ENCODE measurements at places on chromosomes 11 and 22.

GRCh38 chr11:22466809-22467208, 128.6 kb downstream of the SLC17A6 start:
- DNase-seq: no peak

- no peak for DNase-seq
These were observed 44.7 kb upstream of the YPEL1 start for GRCh38 chr22:21780259-21780658.

GRCh38 chr11:45048870-45049691, 97.4 kb upstream of the PRDM11 start:
- no peak for DNase-seq

GRCh38 chr11:8091721-8092120, 10.7 kb downstream of the TUB start:
- no peak for DNase-seq

DNA sequence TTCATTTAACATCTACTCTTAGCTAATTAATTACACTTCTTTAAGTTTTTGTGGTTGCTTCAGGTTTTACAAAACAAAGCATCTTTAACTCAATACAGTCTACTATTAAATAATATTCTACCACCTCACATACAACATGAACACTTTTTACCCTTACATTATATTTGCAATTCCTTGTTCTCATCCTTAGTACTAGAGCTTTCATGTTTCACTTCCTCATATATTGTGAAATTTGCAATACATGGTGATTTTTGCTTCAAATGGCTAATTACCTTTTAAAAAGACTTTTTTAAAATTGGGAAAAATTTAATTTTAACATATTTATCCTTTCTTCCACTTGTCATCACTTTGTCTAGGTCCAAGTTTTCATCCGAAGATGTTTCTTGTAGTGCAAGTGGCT, 37.5 kb downstream of the RSF1 start:
- DNase-seq: no peak

- no peak for DNase-seq
These were observed 42.5 kb downstream of the MCM5 start for GRCh38 chr22:35442471-35442870.

DNA sequence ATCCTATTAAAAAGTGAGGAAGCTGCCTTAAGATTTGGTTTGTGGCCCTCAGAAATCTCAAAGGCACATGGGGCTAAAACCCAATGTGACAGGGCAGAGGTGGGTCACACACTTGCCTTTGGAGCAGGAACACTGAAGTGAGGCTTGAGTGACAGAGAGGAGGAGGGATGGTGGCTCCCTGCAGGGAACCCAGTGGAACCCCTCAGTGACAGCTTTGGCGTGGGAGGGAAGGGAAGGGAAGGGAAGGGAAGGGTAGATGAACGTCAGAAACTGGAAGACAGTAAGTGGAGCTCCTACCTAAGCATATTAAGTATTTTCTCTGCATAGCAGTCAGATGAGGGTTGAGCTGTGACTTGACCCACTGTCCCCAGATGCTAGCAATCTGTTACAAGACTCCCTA, 68.5 kb downstream of the TMPRSS5 start:
- no peak for DNase-seq

DNA sequence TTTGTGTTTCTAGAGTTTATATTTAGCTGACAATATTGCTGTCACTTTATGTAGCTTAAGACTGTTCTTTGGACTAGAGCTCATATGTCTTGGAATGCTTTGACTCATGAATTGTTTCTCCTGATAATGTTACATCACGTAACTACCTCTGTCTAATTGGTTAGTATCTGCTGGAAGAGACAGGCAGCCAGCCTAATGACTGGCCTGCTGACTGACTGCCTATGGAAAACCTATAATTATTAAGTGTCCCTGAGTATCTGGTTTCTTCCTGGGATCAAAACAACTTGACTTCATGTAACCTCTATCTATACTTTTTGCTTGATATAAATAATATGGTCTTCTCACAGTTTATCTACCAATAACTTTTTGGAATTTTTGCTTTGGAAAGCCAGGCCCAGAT, 9.4 kb downstream of the SOX6 start:
- DNase-seq: no peak

GRCh38 chr11:79006854-79007253, 432.2 kb upstream of the NARS2 start:
- no peak for DNase-seq

DNA sequence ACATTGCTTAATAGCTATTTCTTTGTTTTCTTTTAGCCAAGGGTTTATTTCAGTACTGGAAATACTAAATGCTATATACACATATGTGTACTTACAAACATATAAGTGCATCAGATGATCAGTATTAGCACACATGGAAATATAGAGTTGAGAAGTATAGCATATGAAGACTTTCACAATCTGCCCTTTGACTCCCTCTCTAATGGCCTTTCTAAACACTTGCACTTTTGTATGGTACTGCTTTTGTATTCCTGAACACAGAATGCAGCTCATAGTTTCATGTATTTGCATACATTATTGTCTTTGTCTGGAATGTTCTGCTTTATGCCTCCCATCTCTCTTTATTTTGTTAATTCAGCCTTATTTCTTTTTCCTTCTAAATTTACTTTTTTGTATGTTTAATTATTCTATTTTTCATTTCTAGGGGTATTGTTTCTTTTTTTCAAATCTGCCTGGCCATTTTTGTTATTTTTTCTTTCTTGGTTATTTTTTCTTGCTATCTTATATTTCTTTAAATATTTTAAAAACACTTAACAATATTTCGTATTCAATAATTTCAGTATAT, 28.8 kb downstream of the ACER3 start:
- DNase-seq: no peak

DNA sequence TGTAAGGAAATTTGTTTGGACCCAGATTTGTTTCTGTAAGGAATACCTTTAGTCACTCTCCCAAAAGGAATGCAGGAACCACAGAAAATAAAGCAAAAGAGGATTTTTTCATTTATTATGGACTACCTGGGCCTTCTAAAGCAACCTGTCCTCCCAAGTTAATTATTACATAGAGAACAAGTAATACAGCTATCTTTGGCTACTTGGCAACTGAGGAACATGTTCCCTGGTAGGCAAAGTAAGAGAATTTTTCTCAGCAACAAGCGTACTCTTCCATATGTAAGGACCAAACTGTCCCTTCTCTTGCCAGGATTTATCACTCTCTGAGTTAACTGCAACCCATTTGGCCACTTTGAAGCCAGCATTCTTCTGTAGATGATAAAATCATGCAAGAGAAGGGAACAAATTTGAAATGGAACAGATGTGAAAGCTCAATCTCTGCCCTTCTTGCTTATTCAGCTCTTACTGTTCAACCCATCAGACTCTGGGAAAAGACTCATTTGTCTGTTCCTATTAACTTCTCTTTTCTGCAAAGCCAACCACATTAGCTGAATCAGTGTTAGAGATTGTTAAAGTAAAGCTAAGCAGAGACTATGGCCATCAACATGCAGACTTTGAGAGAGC, 190.2 kb downstream of the SWAP70 start:
- DNase-seq: no peak

GRCh38 chr11:10908215-10908951, 50.5 kb upstream of the ZBED5 start:
- no peak for DNase-seq

DNA sequence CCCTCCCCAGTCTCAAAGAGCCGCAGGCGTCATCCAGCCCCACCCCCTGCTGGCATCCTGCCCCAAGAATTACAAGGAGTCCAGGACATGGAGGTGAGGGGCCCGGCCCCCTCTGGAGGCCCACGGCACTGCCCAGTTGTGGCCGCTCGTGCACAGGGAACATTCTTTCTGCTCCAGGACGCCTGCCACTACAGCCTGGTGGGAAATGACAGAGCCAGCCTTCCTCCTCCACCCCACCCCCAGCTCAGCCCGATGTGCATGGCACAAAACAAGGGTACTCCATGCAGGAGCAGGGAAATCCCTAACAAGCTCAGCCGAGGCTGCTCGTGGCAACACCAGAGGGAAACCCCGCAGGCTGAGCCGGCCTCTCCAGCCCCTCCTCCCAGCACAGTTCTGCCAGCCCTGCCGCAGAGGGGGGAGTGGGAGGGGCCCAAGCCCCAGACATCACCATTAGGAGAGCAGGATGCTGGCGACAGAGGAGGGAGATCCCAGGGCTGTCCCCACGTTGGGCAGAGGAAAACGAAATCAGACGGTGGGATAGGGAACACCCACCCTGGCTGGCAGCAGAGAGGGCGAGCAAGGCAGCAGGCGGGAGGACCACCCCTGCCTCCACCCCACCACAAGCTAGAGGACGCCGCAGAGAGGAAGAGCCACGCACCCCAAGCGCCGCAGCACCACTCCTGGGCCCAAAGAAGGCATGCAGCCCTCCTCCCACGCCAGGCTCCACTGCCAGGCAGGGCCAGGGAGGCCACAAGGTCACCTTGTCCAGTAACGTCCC, 10.0 kb downstream of the IGSF9B start:
- no peak for DNase-seq

DNA sequence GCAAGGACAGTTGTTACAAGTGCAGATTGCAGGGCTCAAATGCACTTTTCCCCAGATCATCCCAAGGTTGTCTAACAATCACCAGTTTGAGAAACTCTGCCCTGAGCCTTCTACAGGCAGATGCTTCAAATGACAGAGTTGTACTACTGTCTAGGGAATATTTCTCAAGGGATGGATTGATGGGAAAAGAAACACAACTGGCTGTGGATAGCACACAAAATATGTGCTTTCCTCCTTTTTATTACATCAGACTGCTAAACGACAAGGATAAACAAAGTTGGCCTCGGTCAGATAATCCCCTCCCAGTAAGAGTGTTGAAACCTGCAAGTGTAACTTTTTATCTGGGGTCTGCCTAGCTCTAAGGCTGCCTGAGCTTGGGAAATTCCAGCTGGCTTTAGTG, 46.6 kb upstream of the SORL1-AS1 start:
- DNase-seq: no peak

DNA sequence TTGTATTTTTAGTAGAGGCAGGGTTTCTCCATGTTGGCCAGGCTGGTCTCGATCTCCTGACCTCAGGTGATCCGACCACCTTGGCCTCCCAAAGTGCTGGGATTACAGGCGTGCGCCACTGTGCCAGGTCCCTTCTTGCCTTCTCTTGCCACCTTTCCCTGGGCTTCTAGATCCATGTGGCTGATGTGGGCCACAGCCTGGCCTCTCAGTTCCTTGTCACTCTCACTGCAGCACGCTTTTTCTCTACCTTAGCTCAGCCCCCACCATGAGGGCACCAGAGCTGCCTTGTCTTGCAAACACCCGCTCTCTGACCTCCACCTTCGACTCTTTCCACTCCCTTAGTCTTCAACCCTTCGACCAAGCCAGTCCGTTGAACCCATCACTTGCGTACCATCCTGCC, 7.5 kb downstream of the CAPN1 start:
- no peak for DNase-seq

- DNase-seq: no peak
These were observed 38.3 kb downstream of the GAB4 start for GRCh38 chr22:16969508-16970327.

DNA sequence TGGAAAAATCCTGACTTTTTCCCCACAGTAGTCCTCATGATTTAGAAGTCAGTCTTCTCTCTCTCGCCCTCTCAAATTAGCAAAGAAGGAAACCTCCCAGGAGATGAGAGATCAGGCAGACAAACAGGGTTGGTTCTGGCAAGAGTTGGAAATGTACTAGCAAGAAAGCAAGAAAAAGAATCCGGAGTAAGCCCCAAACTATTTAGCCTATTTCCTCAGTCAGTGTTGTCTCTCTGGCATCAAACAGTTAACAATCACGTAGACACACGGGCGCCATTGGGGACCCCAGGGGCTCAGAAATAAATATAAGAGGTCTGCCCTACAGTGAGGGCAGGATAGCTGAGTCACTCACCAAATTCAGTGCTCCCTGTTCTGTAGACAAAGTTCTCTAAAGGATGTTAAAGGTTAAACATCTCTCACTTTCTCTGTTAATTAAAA, 4.7 kb downstream of the C11orf52 start:
- DNase-seq: no peak

DNA sequence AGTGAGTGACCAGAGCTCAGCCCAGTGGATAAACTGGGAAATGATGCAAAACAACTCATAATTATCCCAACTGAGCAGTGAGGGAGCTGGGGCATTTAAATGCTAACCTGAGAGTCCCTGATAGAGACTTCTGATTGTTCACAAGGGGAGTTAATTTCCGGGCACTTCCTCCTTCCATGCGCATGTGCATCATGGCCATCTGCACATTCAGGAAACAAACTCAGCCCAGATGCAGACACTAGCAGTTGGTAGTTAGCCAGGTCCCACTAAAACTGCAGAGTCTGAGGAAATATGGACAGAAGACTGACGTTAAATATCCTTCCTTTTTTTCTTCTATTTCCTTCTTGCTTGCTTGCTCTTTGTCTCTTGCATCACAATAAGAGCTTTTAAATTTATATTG, 852.1 kb upstream of the LRRC4C start:
- no peak for DNase-seq

- no peak for DNase-seq
These were observed 137.3 kb downstream of the CACNA1I start for GRCh38 chr22:39707816-39708215.

DNA sequence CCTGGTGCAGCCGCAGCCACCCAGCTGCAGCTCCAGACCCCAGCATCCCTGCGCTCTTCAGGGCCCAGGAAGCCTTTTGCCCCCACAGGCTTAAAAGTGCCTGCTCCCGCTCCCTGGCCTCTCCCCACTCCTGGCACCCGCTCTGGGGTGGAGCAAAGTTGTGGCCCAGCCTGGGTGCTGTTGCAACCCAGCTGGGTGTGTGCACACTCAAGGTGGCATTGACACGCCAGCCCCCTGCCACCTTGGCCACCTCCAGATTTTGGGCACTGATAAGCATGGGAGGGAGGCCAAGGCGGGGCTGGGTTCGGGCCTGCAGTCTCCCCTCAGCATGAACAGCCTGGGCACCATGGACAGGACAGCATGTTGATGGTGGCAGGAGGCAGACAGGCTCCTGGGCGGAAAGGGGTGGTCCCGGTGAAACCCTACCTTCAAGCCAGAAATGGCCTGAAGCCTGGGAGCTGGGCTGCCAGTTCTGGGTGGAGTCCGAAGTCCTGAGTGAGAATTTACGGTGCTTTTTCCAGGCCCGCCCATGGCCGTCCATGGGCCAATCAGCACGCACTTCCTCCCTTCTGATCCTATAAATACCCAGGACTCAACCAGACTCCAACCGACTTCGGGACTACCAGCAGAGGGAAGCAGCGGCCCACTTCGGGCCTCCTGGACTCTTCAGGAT, 23.6 kb upstream of the RNASEH2C start:
- DNase-seq: no peak

- no peak for DNase-seq
These were observed 109.7 kb upstream of the NARS2 start for GRCh38 chr11:78684377-78684776.

- DNase-seq: peak; percentile 3
These were observed 906 bp downstream of the CCDC90B start for GRCh38 chr11:83285151-83285770.
